ENCODE measurements at places on chromosomes 6 and 20.
A peak's percentile ranks its signal among the peaks of the same experiment; 100 is the strongest.

- no peaks in the 10 kb centered on the region for H3K4me1 ChIP-seq
- no peak for DNase-seq
- H3K27me3 ChIP-seq: no peaks in the 10 kb centered on the region
- H3K4me3 ChIP-seq: no peak overlapping the region
- H3K27ac ChIP-seq: no peak overlapping the region
- no peaks in the 10 kb centered on the region for H3K36me3 ChIP-seq
Measured at GRCh38 chr6:129732034-129732433, 22.1 kb upstream of the ARHGAP18 start.

DNA sequence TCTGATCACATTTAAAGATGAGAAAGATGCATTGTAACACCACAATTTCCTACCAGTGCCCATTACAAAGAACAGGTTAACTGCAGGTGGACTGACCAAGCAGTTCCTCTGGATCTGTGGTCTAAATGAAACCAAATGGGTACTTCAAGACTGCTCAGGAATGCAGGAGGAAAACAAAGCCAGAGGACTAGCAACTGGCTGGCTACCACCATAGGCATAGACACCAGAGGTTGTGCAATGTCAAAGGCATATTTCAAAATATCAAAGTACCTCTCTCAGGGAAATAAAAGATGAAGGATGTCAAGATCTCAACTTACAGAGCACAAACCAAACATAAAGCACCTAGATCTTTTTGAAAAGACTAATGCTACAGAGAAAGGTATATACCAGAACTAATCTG, 65.5 kb downstream of the GMDS start:
- DNase-seq: no peak
- peaks cover 17% of the 10 kb centered on the region for H3K4me1 ChIP-seq
- no peak overlapping the region for H3K27ac ChIP-seq
- H3K27me3 ChIP-seq: no peaks in the 10 kb centered on the region
- no peak overlapping the region for H3K4me3 ChIP-seq

- no peak for DNase-seq
- peaks cover 16% of the 10 kb centered on the region for H3K4me1 ChIP-seq
- H3K36me3 ChIP-seq: peaks cover 14% of the 10 kb centered on the region
- H3K27me3 ChIP-seq: no peaks in the 10 kb centered on the region
Measured at GRCh38 chr6:110705543-110705942, 109.7 kb downstream of the CDK19 start.

GRCh38 chr6:153207006-153207405, 75.9 kb upstream of the RGS17 start:
- no peak overlapping the region for H3K4me3 ChIP-seq
- H3K27me3 ChIP-seq: no peaks in the 10 kb centered on the region
- H3K4me1 ChIP-seq: no peaks in the 10 kb centered on the region
- DNase-seq: no peak
- no peaks in the 10 kb centered on the region for H3K36me3 ChIP-seq

DNA sequence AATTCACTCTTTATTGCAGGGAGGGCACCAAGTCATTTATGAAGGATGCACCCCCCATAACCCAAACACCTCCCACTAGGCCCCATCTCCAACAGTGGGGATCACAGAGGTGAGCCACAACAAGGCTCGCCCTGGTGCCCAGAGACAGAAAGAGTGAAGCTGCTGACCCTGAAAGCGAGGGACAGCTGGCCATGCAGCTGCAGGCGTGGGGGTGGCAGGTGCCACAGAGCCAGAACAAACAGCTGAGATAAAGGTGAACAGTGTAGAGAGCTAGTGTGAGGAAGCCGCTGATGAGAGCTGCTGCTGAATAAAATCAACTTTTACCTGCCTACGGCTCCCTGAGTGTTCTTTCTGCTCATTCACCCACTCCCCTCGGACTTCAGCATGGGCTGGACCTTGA, 18.8 kb upstream of the RGS17 start:
- no peak for DNase-seq
- H3K4me1 ChIP-seq: no peaks in the 10 kb centered on the region
- H3K27me3 ChIP-seq: no peaks in the 10 kb centered on the region
- H3K27ac ChIP-seq: no peak overlapping the region
- no peak overlapping the region for H3K4me3 ChIP-seq
- H3K36me3 ChIP-seq: no peaks in the 10 kb centered on the region

DNA sequence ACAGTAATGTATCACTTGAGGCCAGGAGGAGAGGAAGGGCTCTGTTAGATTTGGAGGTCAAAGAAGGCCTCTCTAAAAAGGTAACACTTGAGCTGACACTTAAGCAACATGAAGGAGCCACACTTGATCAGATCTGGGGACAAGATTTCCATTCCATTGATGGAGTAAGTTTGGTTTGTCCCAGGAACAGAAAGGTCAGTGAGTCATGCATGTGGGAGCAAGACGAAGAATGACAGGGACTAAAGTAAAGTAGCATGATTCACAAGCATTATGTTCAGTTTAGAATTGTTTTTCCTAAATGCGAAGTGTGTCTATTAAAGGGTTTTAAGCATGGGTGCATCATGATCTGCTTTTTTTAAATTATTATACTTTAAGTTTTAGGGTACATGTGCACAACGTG, 47.4 kb downstream of the COL21A1 start:
- no peaks in the 10 kb centered on the region for H3K36me3 ChIP-seq
- DNase-seq: no peak

GRCh38 chr6:31162463-31163165, 4.2 kb downstream of the TCF19 start:
- peak overlapping the region; percentile 5 for H3K27ac ChIP-seq
- DNase-seq: no peak
- peaks cover 24% of the 10 kb centered on the region for H3K4me1 ChIP-seq
- no peak overlapping the region for H3K4me3 ChIP-seq
- peaks cover 3% of the 10 kb centered on the region for H3K36me3 ChIP-seq

DNA sequence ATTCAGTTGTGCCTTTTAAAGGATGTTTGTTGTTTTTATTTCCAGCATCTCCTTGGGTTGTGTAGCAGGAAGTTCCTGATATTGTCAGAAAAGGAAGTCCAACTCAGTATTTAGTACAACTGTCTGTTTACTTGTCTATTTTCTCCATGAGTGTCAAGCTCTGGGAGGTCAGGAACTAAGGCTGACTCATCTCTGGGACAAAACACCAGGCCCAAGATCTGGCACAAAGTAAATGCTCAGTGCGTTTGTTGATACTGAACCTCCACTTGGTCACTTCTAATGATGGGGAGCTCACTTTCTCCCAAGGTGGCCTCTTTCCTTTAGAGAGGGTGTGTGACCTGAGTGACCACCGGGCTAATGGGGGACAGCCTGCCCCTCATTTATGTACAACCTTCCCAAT, 12.6 kb upstream of the PIGU start:
- H3K36me3 ChIP-seq: no peaks in the 10 kb centered on the region
- H3K27me3 ChIP-seq: no peaks in the 10 kb centered on the region
- H3K27ac ChIP-seq: no peak overlapping the region
- no peaks in the 10 kb centered on the region for H3K4me1 ChIP-seq
- no peak for DNase-seq
